ENCODE measurements at places on chromosomes 16 and 17.

DNA sequence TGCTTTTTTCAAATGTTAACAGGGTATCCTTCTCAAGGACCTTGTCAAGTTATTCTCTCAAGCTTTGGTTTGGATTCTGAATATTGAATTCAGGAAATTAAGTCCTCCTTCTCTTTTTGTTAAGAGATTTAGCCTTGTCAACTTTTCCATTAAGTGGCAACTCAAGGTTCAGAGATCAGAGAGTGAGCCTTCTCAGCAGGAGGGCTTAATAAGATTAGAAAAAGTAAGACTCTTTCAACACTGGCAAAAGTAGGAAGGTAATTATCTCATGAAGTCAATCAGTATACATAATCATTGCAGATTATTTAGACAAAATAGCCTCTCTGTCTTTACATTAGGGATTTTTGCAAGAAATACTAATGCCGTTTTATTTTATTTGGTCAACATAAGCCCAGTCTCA, 330.7 kb downstream of the KIF2B start:
- no peak for DNase-seq

GRCh38 chr17:4369557-4370230, 3.2 kb upstream of the UBE2G1 start:
- DNase-seq = no peak

DNA sequence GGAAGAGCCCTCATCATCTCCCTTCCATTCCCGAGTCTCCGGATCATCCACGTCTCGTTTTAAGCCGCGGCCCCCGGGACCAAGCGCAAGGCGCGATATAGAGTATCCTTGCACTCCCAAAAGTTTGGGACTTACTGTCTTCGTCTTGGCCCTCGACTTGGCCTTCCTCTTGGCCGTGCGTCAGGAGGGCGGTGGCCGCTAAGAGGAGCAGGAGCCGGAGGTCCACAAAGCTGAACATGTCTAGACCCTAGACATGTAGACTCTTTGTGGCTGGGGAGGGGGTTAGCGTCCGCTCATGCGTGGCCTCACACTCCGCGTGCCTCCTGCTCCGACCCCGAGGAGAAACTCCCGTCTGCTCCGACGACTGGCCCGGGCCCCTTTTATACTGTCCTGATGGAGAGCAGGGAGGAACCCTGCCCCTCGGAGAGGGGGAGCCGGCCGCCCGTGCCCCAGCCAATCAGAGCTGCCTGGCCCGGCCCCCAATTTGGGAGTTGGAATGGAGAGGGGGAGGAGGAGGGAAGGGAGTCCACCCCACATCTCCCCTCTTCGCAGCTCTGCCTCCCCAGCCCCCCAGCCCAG, at the start of gene COL1A1:
COL1A1 (minus strand) TSS at position 356 of the 579 bp plus-strand sequence; CDS start at position 238, 118 bp downstream.
- no peak for DNase-seq

DNA sequence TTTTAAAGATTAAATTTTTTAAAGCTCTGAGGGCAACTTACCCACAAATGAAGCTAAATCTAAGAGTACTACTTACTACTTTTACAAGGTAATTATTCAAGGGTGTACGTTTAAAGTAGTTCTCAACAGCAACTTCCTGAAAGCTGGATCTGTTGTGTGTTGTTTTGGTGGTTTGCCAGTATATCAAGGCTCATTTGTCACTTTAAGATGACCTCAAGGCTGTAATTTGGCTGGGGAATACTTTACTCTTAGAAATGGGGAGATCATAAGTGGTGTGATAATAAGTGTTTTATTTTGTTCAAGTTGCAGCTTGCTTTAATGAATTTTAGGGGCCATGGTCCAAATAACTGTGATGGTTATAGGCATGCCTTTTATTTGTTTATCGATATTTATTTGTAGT, 30.4 kb downstream of the AP2B1 start:
- no peak for DNase-seq

GRCh38 chr17:17186051-17186450, 20.1 kb downstream of the PLD6 start:
- no peak for DNase-seq

Measured in MV-4-11 (cell line).